ENCODE measurements at places on chromosomes 1 and 21. TPM values are rescaled to one million over a fixed set of nuclear protein-coding genes. Genes with fewer than 3 reads are reported as not detected.
A peak's percentile ranks its signal among the peaks of the same experiment; 100 is the strongest.

DNA sequence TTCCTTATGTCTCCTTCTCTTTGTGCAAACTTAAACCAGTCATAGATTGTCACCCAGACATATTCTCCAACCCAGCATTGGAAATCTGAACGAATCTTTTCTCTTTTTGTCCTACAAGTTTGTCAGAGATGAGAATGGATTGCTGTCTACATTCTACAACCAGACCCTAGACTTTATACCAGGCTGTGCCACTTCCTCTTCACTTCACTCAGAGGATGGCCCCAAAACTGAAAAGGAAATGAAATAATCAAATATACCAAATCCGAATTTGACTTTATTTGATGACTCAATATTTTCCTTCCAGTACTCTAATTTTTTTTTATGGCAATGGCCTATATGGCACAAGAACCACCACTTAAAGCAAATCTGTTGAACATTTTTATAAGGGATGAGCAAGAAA, 256.5 kb downstream of the ZNF648 start:
- H3K27me3 ChIP-seq: no peaks in the 10 kb centered on the region
- H3K36me3 ChIP-seq: no peaks in the 10 kb centered on the region
- H3K4me1 ChIP-seq: no peaks in the 10 kb centered on the region

DNA sequence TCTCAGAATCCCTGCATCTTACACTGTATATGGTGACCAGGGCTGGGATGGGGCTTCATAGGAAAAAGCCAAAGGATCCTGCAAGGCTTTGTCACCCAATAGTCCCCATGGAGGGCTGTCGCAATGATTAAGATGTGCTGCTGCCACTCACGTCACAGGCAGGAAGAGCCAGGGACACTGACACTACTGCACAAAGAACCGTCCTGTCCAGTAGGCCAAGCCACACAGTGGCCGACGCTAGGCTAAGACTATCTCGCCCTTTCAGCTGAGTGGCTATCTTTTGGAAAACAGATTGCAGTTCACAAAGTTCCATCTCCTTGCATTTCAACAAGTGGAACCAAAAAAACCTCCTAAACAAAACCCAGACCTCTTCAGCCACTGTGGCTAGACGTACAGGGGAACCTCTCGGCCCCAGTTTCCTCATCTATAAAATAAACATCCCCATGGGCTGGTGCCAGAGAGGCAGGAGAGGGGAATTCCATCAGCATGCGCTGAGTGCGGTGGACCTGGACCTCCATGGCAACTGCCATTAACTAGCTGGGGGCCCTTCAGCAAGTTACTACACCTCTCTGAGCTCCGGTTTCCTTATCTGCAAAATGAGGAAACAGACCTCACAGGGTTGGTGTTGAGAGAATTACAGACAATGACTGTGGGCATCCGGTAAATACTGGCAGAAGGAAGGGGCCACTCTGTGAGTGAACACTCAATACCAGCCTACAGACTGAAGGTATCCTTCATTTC, 8.7 kb downstream of the CAPZB start:
- H3K4me1 ChIP-seq: peaks cover 75% of the 10 kb centered on the region
- DNase-seq: no peak
- no peaks in the 10 kb centered on the region for H3K27me3 ChIP-seq
- H3K27ac ChIP-seq: peak overlapping the region; percentile 13

DNA sequence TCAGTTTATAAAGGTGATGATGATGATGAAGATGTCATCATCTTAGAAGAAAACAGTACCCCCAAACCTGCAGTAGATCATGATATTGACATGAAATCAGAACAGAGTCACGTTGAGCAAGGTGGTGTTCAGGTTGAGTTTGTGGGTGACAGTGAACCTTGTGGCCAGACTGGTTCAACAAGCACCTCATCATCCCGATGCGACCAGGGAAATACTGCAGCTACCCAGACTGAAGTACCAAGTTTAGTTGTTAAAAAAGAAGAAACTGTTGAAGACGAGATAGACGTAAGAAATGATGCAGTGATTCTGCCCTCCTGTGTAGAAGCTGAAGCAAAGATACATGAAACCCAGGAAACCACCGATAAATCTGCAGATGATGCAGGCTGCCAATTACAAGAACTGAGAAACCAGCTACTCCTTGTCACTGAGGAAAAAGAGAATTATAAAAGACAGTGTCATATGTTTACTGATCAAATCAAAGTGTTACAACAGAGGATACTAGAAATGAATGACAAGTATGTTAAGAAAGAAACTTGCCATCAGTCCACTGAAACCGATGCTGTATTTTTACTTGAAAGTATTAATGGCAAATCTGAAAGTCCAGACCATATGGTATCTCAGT, 16.0 kb upstream of the CHAF1B start:
- no peaks in the 10 kb centered on the region for H3K4me1 ChIP-seq
- H3K4me3 ChIP-seq: no peak overlapping the region
- DNase-seq: no peak
- no peak overlapping the region for H3K27ac ChIP-seq
- H3K27me3 ChIP-seq: no peaks in the 10 kb centered on the region
- peaks cover 59% of the 10 kb centered on the region for H3K36me3 ChIP-seq

DNA sequence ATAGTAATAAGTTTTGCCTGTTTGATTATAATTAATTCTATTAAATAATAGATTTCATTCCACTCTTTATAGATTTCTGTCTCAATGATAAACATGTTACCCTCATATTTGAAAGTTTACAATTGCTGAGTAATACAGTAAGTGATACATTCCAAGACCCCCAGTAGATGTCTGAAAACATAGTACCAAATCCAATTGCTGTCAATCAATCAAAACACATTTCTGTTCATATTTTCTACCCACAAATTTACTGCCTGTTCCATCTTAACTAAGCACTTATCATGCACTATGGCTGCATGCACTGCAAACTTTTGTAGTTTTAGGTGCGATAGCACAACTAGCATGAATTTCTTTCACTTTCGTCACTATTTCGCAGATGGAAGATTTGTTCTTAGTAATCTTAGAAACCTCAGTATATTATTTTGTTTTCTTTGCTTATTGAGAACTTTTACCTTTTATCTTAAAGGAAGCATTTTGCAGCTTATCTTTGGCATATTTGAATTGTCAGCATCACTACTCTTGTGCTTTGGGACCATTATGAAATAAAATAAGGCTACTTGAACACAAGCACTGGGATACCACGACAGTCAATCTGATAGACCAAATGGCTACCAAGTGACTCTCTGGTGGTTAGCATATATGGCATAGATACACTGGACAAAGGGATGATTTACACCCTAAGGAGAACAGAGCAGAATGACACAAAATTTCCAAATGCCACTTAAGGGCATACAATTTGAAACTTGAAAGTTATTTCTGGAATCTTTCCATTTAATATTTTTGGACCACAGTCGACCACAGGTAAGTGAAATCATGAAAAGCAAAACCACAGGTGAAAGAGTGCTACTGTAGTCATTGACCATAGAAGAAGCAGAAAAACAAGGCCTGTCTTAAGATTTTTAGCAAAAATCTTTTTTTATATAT, 67.6 kb downstream of the RGS13 start:
- no peak for DNase-seq
- no peaks in the 10 kb centered on the region for H3K36me3 ChIP-seq
- H3K27ac ChIP-seq: no peak overlapping the region
- H3K27me3 ChIP-seq: no peaks in the 10 kb centered on the region

- H3K36me3 ChIP-seq: no peaks in the 10 kb centered on the region
- no peaks in the 10 kb centered on the region for H3K4me1 ChIP-seq
- DNase-seq: no peak
- no peak overlapping the region for H3K27ac ChIP-seq
- H3K4me3 ChIP-seq: no peak overlapping the region
Measured at GRCh38 chr1:79587229-79587628, 580.7 kb upstream of the ADGRL4 start.

DNA sequence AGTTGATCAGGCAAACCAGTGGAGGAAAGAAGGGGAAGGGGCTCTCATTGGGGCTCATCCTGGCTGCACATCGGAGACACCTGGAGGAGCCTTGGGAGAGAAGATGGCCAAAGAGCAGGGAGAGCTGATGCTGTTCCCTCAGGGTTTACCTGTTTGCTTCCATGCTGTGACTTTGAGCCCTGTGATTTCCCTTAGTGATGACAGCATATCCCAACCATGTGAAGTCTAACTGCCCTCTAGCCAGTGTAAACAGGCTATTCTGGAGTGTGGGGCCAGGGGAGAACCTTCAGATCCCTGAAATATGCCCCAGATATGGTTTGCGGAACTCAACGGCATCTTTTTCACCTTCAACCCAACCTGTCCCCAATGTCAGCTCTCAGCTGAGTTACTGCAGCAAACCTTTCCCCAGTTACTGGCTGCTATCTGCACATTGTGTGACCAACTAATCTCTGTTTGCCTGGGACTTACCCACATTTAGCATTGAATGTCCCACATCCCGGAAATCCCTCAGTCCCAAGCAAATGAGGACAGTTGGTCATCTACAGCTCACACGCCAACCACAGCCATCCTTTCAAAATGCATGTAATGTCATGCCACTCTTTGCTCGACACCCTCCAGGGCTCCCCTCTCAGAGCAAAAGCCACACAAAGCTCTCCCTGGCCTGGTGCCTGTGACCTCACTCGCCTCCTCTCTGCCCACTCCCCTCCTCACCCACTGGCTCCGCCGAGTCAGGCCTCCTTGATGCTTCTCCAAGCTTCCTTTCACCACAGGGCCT, 242.3 kb downstream of the KCNJ6 start:
- H3K27me3 ChIP-seq: no peaks in the 10 kb centered on the region
- H3K27ac ChIP-seq: no peak overlapping the region
- DNase-seq: no peak
- H3K4me3 ChIP-seq: no peak overlapping the region
- H3K36me3 ChIP-seq: no peaks in the 10 kb centered on the region

DNA sequence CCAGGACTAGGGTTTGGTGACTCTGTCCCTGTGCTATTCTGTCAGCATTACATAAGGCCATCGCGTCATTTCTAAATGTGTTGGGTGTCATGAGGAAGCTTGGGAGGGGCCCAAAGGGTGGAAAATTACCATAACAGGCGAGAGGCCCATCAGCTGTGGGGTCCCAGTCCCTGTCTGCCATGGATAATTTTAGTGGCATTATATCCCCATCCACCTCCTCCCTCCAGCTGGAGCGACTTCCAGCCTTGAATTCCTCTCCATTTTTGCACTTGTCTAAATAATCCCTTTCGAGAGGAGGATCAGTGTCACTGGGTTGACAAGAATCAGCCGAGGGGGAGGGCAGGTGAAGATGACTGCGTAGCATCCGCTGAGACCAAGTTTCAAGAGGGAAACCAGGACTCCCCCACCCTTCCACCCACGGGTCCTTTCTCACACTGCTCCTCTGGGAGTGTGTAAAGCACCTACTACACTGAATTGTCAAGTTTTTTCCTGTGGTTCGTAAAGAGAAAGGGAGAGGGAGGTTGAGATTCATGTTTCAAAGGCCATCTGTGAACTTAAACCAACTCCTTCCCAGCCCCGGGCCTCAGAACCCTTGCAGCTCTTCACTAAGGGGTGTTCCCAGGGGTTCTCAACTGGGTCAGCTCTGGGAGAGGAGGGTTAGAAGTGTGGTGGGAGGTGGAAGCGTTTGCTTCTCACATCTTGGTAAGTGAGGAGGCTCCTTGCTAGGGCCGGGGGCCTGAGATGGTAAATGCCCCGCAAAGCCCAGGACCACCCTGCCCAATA, 29.2 kb downstream of the VASH2 start:
- no peak overlapping the region for H3K27ac ChIP-seq
- no peak for DNase-seq
- H3K4me3 ChIP-seq: no peak overlapping the region
- no peaks in the 10 kb centered on the region for H3K27me3 ChIP-seq
- peaks cover 13% of the 10 kb centered on the region for H3K4me1 ChIP-seq

DNA sequence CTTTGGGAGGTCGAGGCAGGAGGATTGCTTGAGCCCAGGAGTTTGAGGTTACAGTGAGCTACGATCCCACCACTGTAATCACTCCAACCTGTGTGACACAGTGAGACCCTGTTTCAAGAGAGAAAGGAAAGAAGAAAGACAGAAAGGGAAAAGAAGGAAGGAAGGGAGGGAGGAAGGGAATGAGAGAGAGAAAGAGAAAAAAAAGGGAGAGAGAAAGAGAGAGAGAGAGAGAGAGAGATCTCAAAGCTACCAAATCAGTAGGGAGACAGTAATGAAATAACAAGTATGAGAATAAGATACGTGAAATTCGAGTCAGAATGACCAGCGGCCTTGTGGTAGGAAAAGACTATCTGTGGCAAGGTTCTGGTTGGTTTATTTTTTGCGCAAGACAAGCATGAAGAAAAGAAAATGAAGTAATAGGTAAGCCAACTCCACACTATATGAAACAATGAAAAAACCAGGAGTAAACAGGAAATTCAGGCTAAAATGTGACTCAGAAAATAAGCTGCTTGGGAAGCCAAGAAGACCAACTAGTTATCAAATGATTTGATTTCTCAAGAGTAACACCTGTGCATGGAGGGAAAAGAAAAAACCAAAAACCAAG, 8.9 kb downstream of the MTF1 start:
- no peaks in the 10 kb centered on the region for H3K27me3 ChIP-seq
- H3K4me1 ChIP-seq: peaks cover 12% of the 10 kb centered on the region
- no peak overlapping the region for H3K27ac ChIP-seq
- H3K36me3 ChIP-seq: no peaks in the 10 kb centered on the region
- no peak overlapping the region for H3K4me3 ChIP-seq

- no peak within 1 kb of the TSS for H3K4me3 ChIP-seq
- no peaks in the 10 kb centered on the region for H3K4me1 ChIP-seq
- no peaks in the 10 kb centered on the region for H3K36me3 ChIP-seq
- DNase-seq: no peak
- no peak within 1 kb of the TSS for H3K27ac ChIP-seq
Measured at GRCh38 chr1:203085528-203086406, at the start of gene MYOG. Gene MYOG (minus strand): TSS chr1:203086012. CDS start chr1:203085961, 51 bp downstream.

GRCh38 chr1:238710697-238711096, 675.7 kb upstream of the CHRM3 start:
- H3K4me1 ChIP-seq: no peaks in the 10 kb centered on the region
- no peak overlapping the region for H3K27ac ChIP-seq
- no peaks in the 10 kb centered on the region for H3K27me3 ChIP-seq
- no peak overlapping the region for H3K4me3 ChIP-seq

GRCh38 chr1:96208428-96208827, 513.2 kb upstream of the PTBP2 start:
- H3K27ac ChIP-seq: no peak overlapping the region
- DNase-seq: no peak
- H3K4me3 ChIP-seq: no peak overlapping the region
- H3K4me1 ChIP-seq: no peaks in the 10 kb centered on the region

- H3K36me3 ChIP-seq: no peaks in the 10 kb centered on the region
- peak overlapping the region; percentile 94 for H3K27ac ChIP-seq
- H3K27me3 ChIP-seq: no peaks in the 10 kb centered on the region
- H3K4me1 ChIP-seq: peaks cover 44% of the 10 kb centered on the region
- DNase-seq: peak; percentile 90
- H3K4me3 ChIP-seq: no peak overlapping the region
Measured at GRCh38 chr1:228989992-228990827, 254.9 kb downstream of the RHOU start.

The ZSCAN20 gene
- 7.1 TPM for total RNA-seq

The NEXN gene
- 11.2 TPM for total RNA-seq

The MYCL gene
- 3.9 TPM for total RNA-seq

The ATAD3C gene
- total RNA-seq: 8.9 TPM

All from thyroid gland (tissue), 4 donors.